ENCODE measurements at places on chromosomes 16 and 17.

GRCh38 chr17:977166-977565, 2.4 kb downstream of the NXN start:
- DNase-seq, result no peak

DNA sequence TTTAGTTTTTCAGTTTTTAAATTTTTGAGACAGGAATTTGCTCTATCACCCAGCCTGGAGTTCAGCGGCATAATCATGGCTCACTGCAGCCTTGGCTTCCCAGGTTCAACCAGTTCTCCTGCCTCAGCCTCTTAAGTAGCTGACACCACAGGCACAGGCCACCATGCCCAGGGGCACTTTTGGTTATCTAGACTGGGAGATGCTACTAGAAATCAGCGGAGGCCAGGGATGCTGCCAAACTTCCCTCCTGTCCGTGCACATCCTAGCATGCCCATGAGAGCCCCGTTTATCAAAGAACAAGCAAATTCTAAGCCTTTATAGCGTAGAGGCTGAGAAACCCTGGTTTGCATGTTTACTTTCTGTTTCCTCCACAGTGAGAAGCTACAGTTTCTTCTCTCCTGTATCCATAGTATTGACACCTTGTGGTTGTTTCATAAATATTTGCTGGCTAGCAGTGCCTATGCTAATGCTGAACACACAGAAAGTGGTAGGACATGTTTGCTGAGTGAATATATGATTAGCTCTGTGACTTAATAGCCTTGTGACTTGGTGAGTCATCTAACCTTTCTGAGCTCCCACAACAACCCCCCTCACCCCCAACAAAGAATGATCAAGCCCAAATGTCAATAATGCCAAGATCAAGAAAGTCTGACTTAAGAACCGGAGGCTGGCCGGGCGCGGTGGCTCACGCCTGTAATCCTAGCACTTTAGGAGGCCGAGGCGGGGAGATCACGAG, 39.2 kb upstream of the MAF start:
- DNase-seq, result no peak

DNA sequence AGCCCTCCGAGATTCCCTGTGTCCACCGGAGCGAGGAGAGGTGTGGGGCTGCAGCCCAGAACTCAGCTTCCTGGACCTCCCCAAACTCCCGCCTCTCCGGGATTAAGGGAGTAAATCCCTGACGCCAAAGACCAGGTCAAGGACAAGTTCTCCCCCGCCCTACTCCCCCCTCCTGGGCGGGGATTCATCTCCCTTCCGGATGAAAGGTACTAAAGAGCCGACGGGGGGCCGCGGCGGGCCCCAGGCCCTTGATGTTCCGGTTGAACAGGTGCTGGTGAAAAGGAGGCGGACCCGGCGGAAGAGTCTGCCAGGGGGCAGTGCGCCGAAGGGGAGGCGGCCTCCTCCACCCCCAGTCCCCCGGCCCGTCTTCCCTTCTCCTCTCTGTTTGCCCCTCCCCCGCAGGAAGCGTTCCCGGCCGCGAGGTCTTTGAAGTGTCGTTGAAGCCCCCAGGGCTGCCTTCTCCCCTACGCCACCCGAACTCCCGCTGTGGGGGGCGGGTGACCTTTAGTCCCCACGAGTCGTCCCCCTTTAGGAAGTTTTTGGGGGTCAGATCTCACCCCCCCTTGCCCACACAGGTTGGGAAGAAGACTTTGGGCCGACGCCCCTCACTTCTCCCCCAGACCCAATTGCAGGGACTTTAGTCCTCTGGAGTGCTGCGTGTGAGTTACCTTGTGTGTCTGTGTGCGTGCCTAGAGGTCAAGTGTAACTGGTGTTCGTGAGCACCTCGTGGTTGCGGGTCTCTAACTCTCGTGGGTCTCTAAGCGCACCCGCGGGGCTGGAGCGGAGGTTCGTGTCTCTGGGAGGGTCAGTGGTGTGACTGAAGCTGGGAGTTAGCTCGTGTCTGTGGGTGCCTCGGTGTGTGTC, 1.1 kb upstream of the MLLT6 start:
- no peak for DNase-seq

- peak; percentile 97 for DNase-seq
Observed at GRCh38 chr17:59786536-59787319, 79.3 kb downstream of the VMP1 start.

- DNase-seq, result no peak
Observed at GRCh38 chr17:21001813-21002221, 41.0 kb downstream of the USP22 start.

- DNase-seq, result no peak
Observed at GRCh38 chr16:3328643-3329042, 23.3 kb downstream of the ZNF75A start.

- DNase-seq, result no peak
Observed at GRCh38 chr17:50778471-50778870, 11.2 kb upstream of the ANKRD40CL start.

DNA sequence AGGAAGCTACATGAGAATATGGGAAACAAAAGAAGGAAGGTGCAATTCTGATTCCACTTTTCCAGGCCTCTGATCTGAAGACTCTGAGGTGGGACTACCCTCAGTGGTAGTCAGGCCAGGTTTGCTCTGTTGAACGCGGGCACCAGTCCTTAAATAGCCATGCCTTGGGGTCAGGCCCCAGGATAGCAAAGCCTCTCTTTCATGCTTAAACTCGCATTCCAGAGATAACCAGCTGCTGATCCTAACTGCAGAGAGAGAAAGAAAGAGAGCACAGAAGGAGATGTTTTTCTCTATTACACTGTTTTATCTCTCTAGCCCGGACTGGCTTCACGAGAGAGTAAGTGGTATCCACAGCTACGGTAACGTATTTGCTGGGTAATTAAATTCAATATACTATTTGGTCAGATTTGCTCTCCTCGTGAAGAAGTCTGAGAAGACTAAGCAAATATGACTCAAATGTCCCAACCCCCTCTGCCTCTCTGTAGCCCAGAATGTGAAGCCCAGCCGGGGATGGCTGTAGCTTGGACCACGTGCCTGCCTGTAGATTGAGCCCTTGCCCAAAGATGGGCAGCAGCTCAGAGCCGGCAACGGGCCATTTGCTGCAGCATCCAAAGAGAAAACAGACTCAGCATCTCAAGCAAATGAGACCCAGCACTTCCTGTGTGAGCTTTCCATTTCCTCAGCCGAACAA, 122.2 kb downstream of the SMG6 start:
- no peak for DNase-seq

GRCh38 chr16:49586466-49587450, 213.2 kb downstream of the C16orf78 start:
- no peak for DNase-seq

- no peak for DNase-seq
Observed at GRCh38 chr17:35103271-35103670, 16.4 kb downstream of the RAD51D start.

DNA sequence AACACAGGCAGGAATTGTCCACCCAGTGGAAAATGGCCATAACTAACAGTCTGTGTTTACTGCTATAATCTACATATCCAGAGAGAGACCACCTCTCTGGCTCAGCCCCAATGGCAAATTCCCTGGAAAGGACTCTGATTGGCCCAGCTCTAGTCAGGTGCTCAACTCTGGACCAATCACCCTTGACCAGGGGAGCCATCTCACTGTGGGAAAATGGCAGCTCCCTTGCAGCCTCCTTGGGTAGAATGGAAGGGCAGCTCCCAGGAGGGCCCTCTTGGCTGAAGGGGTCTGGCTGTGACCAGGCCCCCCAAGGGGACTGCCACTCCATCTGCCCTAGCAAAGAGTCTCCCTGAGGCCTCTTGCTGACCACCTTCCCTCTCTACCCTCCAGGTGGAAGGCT, 3.1 kb downstream of the ALOX15B start:
- no peak for DNase-seq

DNA sequence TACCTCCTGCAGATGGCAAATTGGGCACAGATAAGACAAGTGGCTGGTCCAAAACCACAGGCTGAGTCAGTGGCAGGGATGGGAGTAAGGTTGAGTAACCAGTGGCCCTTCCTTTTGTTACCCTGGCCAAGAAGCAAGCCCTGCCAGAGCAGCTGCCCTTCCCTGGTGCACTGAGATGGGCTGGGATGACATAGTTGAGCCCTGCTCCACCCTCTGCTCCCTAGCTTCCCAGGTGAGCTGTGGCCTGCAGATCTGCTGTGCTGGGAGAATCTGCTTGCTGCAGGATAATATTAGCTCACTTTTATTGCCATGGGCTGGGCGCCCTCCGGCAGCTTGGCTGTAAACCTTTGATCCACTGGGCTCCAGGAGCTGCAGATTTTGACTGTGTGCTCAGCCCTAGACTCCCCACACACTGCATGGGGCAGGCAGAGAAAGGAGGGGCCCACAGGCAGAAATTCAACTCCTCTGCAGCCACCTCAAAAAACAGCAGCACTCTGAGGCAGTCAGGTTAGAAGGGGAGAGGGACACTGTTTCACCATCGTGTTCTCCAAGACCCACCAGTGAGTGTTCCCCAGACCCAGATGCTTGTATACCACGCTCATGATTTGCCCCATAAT, 101.8 kb downstream of the CBLN1 start:
- DNase-seq, result no peak

GRCh38 chr17:77808686-77809425, 149.6 kb upstream of the TNRC6C start:
- DNase-seq, result no peak

DNA sequence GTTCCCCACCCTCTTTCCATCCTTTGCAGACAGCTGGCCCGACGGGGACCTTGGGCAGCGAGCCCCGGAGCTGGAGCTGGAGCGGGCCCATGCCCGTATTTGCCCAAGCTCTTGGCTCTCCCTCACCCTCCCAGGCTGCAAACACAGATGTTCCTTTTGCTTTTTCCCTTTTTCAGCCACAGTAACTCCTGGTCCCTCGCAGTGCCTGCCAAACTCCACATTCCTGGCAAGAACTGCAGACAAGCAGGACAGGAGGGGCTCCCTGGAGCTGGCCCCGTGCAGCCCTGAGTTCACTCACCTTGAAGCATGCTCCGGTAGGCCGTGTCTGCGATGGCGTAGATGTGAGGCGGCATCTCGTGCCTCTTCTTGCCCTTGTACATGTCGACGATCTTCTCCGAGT, 33.9 kb downstream of the MYH11 start:
- no peak for DNase-seq

GRCh38 chr17:61556224-61557188, 34.5 kb downstream of the NACA2 start:
- no peak for DNase-seq

DNA sequence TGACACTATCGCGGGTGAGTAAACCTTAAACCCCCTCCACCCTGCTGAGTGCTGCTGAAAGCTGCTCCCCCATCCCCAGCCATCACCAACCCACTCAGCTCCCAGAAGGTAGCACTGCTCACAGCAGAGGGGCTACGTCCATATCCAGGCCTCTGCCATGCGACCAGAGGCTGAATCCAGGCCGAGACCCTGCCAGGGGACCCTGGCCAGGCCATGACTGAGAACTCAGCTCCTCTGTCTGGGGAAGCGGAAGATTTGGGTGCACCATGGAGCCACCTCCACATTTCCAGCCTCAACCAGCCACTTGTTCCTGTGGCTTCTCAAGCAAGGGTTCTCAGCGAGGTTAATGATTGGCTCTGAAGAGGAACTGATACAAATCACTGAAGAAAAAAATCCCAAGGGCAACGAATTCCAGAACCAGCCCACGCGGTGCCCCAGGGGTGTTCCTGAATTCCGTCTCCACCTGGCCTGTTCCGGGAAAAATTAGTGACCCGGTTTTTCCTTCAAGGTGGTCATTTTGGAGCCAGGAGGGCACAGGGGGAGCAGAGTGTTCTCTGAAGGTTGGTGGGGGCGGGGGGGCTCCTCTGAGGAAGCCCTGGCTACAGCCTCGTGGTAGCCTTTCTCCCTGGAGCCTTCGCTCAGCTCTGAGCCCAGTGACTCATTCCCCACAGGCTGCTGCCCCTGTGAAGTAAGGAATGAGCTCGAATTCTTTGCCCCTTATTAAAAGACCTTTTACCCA, 9.3 kb upstream of the SLC16A5 start:
- no peak for DNase-seq

- DNase-seq, result no peak
Observed at GRCh38 chr16:85656351-85657266, 32.1 kb downstream of the GINS2 start.

DNA sequence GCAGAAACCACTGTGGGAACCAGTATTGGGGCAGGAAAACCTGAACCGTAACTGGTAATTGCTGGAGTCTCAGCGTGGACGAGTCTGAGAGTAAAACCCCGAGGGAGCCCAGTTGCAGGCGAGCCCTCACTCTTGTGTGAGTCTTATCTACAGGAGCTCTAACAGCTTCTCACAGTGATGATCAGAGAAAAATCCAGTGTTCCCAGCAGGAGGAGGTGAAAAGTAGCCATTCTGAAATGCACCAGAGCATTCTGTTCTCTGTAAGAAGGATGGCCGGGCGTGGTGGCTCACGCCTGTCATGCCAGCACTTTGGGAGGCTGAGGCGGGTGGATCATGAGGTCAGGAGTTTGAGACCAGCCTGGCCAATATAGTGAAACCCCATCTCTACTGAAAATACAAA, 161.2 kb downstream of the COPRS start:
- DNase-seq, result no peak

DNA sequence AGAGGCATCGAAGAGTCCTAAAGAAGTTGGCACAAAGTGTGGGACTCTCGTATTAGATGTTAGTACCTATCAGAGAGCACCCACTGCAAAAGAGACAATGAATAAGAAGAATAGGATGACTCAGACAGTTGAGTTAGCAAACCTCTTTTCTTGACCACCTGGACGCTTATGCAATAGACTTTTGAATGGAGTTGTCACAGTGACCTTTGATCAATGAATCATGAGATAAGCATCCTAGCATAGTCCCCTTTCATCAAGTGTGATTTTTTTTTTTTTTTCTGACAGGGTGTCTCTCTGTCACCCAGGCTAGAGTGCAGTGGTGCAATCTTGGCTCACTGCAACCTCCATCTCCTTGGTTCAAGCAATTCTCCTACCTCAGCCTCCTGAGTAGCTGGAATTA, 1417.9 kb upstream of the GOT2 start:
- no peak for DNase-seq

GRCh38 chr16:29007730-29008593, 23.1 kb downstream of the LAT start:
- DNase-seq, result no peak

DNA sequence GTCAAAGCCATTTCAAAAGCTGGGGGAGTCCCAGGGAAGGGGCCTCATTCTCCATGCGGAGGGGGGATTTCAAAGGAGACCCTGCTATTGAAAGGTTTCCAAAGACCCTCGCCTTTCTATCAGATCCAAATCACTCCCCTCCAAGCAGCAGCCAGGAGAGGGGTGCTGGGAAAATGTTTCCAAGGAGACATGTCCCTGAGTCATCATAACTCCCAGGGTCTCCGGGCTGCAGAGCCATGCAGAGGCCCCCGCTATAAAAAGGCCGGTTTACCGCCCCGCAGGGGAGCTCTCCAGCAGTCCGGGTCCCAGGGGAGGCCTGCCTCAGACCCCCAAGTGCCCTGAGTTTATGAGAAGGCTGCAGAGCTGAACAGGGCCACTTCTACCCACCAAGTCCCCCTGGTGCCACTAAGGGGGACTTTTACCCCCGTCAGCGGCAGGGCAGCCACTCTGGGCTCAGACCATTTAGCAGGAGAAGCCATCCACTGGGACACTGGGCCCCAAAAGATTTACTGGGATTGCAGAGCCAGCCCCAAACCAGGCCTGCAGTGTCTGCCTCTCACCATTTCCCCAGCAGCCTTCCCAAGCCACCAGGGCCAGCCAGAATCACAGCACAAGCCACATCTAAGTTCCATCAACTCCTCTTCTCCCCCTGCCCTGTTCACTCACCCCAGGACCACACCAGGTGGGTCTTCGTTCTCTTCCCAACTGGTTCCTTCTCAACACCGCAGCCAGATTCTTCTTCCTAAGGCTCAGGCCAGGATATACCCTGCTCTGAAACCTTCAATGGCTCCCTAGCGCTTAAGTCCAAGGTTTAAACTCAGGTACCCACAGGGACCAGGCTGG, 234.4 kb downstream of the ZNF423 start:
- no peak for DNase-seq

GRCh38 chr17:31494259-31495021, 103.0 kb downstream of the RAB11FIP4 start:
- peak; percentile 89 for DNase-seq

Measured in bone marrow (tissue), 2 donors.